Fibroblast of lung (primary cell): ENCODE measurements at places on chromosomes 16 and 17. TPM values are rescaled to one million over a fixed set of nuclear protein-coding genes. Genes with fewer than 3 reads are reported as not detected.

The PRR35 gene
- total RNA-seq, result not detected in 2 replicates

GRCh38 chr16:1613728-1614455 is 1.7 kb downstream of the CRAMP1 start:
- H3K27me3 ChIP-seq, result no peaks in the 10 kb centered on the region
- peaks cover 4% of the 10 kb centered on the region for H3K36me3 ChIP-seq

DNA sequence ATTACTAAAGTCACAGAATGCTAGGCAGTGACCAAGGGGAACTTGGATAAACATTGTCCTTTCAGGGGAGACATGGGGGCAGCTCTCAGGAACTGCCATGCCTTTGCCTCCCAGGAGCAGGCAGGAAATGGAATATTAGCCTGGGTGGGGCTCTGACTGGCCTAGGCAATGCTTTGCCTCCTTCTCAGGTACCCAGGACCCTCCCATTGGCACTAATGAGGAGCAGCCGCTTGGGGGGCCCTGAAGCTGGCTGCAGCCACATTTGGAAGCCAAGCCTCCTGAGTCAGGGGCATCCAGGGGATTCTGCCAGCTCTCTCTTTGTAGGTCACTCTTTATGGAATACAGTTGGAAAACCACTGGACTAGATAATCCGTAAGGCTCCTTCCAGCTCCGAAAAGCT is 5.5 kb downstream of the CPSF4L start:
- H3K4me1 ChIP-seq, result no peaks in the 10 kb centered on the region
- no peak overlapping the region for H3K4me3 ChIP-seq
- H3K27ac ChIP-seq, result no peak overlapping the region
- no peak for DNase-seq
- H3K36me3 ChIP-seq, result no peaks in the 10 kb centered on the region

DNA sequence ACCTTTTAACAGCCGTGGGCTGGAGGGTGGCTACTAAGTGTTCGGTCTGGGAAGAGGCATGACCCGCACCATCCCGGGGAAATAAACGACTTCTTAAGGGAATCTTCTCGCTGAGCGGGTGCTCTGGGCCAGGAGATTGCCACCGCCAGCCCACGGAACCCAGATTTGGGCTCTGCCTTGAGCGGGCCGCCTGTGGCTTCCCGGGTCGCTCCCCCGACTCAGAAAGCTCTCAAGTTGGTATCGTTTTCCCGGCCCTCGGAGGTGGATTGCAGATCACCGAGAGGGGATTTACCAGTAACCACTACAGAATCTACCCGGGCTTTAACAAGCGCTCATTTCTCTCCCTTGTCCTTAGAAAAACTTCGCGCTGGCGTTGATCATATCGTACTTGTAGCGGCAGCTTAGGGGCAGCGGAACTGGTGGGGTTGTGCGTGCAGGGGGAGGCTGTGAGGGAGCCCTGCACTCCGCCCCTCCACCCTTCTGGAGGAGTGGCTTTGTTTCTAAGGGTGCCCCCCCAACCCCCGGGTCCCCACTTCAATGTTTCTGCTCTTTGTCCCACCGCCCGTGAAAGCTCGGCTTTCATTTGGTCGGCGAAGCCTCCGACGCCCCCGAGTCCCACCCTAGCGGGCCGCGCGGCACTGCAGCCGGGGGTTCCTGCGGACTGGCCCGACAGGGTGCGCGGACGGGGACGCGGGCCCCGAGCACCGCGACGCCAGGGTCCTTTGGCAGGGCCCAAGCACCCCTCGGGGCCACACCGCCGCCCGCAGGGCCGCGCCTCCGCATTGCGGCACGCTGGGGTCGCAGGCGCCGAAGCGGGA is 3.6 kb upstream of the CBX4 start:
- peak overlapping the region; percentile 60 for H3K4me3 ChIP-seq
- H3K4me1 ChIP-seq, result peaks cover 4% of the 10 kb centered on the region
- H3K27ac ChIP-seq, result no peak overlapping the region
- H3K36me3 ChIP-seq, result no peaks in the 10 kb centered on the region
- peaks cover 36% of the 10 kb centered on the region for H3K27me3 ChIP-seq

The APRT gene
- total RNA-seq, result 50.3 and 95.6 TPM in 2 replicates

GRCh38 chr16:90020260-90020837 is 1.1 kb upstream of the DBNDD1 start:
- H3K27ac ChIP-seq, result no peak overlapping the region
- H3K4me3 ChIP-seq, result no peak overlapping the region
- no peaks in the 10 kb centered on the region for H3K27me3 ChIP-seq
- no peak for DNase-seq

The RNF167 gene
- total RNA-seq, result 13.6 and 22.8 TPM in 2 replicates

GRCh38 chr17:37802712-37803416 is 58.0 kb upstream of the HNF1B start:
- H3K4me1 ChIP-seq, result peaks cover 4% of the 10 kb centered on the region
- no peaks in the 10 kb centered on the region for H3K27me3 ChIP-seq

- H3K4me3 ChIP-seq, result no peak overlapping the region
- no peaks in the 10 kb centered on the region for H3K4me1 ChIP-seq
- no peaks in the 10 kb centered on the region for H3K36me3 ChIP-seq
Observed at GRCh38 chr17:73546770-73547536, 97.3 kb downstream of the SDK2 start.

DNA sequence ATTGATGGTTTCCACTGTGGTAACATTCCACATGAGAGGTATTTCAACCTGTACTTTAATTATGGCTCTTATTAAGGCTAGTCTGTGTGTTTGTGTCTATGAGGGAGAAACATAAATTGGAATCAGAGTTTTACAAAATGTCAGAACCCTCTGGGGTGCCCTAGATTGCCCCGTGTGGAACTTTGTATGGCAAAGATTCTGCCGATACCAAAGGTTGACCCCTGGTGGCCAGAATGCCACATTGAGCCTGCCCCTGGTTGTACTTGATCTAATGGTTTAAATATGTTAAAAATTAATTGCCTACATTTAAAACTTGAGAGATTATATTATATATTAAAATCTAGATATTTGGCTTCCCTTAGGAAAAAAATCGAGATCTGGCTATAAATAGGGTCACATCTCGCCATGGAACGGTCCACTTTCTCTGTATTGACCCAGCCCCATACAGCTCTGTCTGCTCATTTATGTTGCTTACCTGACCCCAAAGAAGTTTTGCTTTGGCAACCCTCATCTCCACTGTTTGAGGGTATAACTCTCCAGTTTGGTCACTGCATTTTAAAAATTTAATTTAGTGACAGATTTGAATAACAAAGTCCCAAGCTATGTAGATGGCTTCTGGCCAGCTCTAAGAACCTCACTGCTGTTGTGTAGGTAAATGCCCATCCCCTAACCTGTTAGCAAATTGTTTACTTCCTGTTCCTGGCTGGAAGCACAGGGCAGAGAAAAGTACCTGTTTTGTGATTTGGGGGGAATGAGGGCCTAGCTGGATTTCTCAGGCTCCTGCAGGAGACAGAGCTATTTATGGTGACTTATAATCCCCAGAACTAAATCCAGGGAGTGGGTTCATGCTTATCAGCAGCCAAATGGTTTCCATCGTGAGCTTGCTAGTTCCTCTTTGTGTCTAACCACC is 95.0 kb downstream of the PLCG2 start:
- H3K36me3 ChIP-seq, result no peaks in the 10 kb centered on the region
- H3K4me1 ChIP-seq, result no peaks in the 10 kb centered on the region
- DNase-seq, result peak; percentile 20
- H3K27me3 ChIP-seq, result no peaks in the 10 kb centered on the region

The ARHGDIG gene
- 0.77 and 1.3 TPM in 2 replicates for total RNA-seq

DNA sequence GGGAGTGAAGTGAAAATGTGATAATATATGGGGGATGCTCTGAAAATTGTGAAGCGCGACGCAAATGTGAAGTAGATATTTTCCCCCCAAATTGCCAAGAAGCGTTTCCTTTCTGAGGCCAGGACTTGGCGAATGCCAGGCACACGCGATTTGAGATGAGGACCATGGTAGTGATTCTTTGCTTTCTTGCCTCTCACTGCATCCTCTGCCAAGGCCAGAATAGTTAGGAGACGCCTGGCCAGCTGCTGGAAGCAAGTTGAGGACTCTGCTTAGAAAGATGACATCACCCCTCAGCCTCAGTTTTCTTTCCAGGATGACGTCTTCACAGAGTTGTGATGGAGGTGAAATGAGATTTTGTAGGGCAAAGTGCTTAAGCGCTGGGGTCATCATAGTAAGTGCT is 25.9 kb downstream of the PIPOX start:
- H3K27me3 ChIP-seq, result peaks cover 5% of the 10 kb centered on the region
- no peak overlapping the region for H3K4me3 ChIP-seq

GRCh38 chr16:58417600-58417999 is 25.3 kb downstream of the GINS3 start:
- H3K27me3 ChIP-seq, result no peaks in the 10 kb centered on the region
- no peak for DNase-seq
- H3K27ac ChIP-seq, result no peak overlapping the region

DNA sequence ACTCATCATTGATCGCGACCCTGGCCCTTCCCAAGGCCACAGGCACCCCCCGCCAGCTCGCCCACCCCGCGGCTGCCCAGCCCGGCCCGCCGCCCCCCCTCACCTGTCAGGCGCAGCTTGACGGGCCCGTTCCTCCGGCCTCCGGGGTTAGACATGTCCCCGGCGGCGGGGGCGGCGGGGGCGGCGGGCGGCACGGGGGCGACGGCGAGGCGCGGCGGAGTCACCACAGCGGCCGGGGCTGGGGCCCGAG is 456 bp downstream of the SMURF2 start:
- peak overlapping the region; percentile 86 for H3K27ac ChIP-seq
- no peak for DNase-seq
- no peaks in the 10 kb centered on the region for H3K27me3 ChIP-seq
- H3K4me3 ChIP-seq, result peak overlapping the region; percentile 94
- peaks cover 1% of the 10 kb centered on the region for H3K36me3 ChIP-seq
